CD4-positive, alpha-beta T cell treated with Interferon gamma for 1 hour (primary cell): ENCODE measurements at places on chromosomes 11 and 22.

DNA sequence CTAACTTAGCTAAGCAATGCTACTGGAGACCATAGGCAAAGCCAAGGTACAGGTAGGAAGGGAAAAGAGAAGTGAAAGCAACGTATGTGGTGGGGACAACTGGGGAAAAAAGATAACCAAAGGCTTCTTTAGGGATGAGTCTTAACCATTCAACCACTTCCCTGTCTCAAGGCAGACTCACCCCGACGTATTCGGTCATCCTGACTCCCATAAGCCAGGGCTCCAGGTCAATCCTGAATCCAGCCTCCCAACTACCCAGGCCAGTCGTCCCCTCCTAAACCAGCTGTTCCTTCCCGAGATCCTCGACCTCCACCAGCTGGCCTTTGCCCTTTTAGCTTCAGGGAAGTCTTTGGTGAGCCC lies 330 bp downstream of the ACP2 start:
- no peak for DNase-seq

- DNase-seq = no peak
Observed at GRCh38 chr11:119872611-119873310, 143.8 kb upstream of the NECTIN1 start.

DNA sequence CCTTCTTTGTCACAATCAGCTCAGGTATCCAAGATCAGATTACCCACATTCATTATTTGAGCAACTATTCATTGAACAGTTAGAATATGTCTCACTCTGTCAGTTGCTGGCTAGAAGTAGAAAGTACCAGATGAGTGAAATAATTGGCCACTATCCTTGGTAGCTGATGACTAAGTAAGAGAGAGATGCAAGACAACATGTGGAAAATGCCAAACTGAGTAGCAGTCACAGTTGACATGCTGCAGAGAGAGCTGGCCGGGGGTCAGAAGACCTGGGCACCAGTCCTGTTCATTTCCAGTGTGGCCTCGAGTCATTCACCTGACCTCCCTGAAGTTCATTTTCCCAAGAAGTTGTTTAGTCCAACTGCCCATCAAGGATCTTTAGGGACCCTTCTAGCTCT lies 22.5 kb upstream of the SMIM35 start:
- no peak for DNase-seq

GRCh38 chr22:47198801-47199251 lies 436.4 kb downstream of the TBC1D22A start:
- DNase-seq = no peak
